ENCODE measurements at places on chromosomes 2 and 18. TPM values are rescaled to one million over a fixed set of nuclear protein-coding genes. Genes with fewer than 3 reads are reported as not detected.

GRCh38 chr18:75202696-75203365 lies 6.1 kb downstream of the PTGR3 start:
- no peak for DNase-seq

DNA sequence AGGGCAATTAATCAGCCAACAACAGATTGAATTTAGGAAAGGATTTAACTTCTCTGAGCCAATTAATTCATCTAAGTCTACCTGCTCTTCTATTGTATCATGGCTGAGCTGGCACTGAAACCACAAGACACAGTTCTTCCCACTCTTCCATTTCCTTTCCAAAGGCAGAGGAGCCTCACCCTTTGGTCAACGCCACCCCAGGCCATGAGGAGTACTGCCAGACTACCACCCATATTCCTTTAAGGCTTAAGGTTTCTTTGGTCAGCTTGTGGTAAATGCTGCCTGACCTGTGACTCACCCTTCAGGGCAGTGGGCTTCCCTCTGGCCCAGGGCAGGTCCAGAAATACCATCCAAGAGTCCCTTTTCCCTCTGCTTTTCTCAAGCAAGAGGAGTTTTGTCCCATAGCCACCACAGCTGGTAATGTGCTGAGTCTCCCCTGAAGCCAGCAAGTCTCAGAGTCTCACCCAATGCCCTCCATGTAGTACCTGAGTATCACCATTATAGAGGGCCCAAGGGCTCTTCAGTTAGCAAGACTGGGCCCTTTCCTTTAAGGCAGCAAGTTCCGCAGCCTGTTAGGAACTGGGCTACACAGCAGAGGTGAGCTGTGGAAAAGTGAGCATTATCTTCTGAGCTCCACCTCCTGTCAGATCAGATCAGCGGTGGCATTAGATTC lies 900.5 kb upstream of the CRIM1 start:
- peak; percentile 36 for DNase-seq

- no peak for DNase-seq
Observed at GRCh38 chr18:61400716-61401115, 67.5 kb downstream of the CDH20 start.

Gene NPHP1
- total RNA-seq: 7.3 TPM

Gene DNPEP
- total RNA-seq: 75.1 TPM

Gene MSTN
- 0.24 TPM for total RNA-seq

Gene ARL6IP6
- 32.8 TPM for total RNA-seq

Gene VSNL1
- not detected for total RNA-seq

Gene GPBAR1
- total RNA-seq: 1.1 TPM

GRCh38 chr2:159855557-159856061 lies 57.6 kb upstream of the CD302 start:
- no peak for DNase-seq

Gene TMEM169
- total RNA-seq: 8.0 TPM

Gene KIAA2012
- 0.17 TPM for total RNA-seq

DNA sequence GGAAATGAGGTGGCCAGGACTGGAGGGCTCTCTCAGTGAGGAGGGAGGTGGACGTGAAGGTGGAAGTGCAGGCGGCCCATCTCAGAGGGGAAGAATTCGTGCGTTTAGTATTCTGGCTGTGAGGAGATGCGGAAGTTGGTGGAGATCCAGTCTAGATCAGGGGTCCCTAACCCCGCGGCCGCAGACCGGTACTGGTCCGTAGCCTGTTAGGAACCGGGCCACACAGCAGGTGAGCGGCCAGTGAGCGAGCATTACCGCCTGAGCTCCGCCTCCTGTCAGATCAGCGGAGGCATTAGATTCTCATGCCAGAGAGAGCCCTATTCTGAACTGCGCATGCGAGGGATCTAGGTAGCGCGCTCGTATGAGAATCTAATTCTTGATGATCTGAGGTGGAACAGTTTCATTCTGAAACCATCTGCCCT lies 1.6 kb upstream of the FHOD3 start:
- no peak for DNase-seq

Gene LAMA1
- total RNA-seq: not detected

Gene PID1
- total RNA-seq: 0.24 TPM

DNA sequence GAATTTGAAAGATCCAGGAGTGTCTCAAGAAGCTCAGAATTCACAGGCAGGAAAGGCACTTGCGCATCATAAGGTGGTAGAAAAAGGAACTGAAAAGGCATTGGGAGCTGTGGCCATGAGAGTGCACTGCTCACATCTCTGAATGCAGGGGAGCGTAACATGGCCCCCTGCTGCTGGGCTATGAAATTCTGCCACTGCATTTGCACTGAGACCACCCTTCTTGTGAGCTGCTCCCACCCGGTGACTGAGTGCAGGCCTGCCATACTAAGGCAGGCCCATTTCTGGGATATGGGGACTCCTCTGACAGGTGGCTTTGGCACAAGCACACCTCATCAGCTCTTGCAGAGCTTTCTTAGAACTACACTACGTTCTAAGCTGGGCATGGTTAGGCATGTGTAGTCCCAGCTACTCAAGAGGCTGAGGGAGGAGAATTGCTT lies 25.3 kb upstream of the STARD7 start:
- no peak for DNase-seq

- DNase-seq: no peak
Observed at GRCh38 chr2:141316606-141317005, 814.2 kb downstream of the LRP1B start.

DNA sequence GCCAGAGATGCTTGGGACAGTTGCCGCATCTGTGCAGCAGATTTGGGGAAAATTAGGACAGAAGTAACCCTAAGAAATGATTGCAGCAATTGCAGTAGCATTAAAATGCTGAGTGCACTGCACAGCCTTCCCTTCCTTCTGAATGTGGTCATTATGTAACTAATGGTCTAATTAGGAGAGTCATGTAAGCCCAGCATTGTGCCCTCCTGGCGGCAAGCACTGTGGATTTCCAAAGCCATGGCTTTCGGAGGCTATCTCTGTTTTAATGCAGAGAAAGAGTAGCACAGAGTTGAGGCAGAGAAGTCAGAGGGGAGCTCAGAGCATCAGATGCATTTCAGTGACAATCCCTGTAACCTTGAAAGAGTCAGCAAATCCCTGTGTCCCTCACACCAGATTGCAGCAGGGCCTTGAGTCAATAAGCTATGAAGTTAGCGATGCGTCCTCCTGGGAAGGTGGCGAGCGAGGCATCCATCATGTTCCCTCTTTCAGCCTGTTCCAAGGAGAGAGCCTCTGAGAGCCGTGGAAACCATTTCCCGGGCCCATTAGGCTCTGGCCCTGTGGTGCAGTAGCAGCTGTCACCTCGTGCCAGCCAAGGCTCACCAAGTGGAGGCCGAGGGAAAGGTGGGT lies 307.2 kb downstream of the FBXO15 start:
- no peak for DNase-seq

DNA sequence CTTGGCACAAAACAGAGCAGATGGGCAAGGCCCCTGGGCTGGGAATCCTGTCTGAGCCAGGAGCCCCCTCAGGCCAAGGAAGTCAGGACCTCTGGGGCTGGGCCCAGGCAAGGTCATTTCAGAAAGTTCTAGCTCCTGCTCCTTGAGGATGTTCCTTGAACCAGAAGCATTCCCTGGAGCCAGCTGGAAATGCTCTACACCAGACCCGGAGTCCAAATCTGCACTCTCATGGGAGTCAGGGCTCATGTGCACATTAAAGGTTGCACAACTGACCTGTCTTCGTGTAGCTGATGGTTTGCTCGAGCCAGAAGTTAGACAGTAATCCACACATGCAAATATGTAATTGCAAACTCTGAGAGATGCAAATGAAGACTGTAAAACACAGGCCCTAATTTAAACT lies 18.0 kb downstream of the PARD6G start:
- no peak for DNase-seq

GRCh38 chr2:233802132-233802815 lies 24.1 kb downstream of the MROH2A start:
- no peak for DNase-seq

Gene ASB18
- total RNA-seq: not detected

All from Calu3 (cell line).